ENCODE measurements at places on chromosomes 13 and 19.

DNA sequence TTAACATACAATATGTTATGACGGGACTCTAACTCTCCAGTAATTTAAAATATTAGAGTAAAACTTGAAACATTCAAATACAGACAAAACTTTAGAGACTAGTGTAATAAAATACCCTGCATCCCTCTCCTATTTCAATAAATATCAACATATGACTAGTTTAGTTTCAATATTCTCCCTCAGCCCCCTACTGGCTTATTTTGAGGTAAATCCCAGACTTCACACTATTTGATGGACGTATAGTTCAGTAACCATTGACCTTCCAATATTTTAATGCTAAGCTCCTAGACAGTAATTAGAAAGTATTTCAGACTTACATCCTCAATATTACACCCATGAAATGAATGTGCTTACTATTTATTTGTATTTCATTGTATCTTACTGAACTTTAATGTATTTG, 180.7 kb upstream of the STARD13 start:
- no peak for DNase-seq

GRCh38 chr19:38395381-38396114, 7.1 kb downstream of the SPRED3 start:
- peak; percentile 60 for DNase-seq

- DNase-seq: no peak
These were observed 2758.2 kb downstream of the PCDH9 start for GRCh38 chr13:64471916-64472315.

- DNase-seq: no peak
These were observed 37.2 kb downstream of the TGDS start for GRCh38 chr13:94558716-94559115.

DNA sequence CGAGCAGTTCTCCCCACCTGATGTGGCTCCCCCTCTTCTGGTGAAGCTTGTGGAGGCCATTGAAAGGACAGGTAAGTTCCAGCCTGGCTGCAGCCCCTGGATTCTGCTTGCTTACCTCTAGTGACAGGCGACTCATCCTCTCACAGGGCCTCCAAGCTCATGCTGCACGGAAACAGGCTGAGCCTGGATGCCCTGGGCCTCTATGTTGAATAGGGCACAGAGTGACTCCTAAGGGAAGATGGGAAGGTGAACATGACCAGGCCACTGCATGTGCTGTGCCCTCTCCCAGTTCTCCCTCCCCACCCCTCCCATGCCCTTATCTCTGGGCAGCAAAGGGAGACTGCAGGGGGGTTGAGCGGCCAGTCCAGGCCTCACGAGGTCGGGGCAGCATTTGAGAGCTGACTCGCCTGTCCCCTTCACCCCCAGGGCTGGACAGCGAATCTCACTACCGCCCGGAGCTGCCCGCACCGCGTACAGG, 7.6 kb downstream of the PIK3R2 start:
- no peak for DNase-seq

DNA sequence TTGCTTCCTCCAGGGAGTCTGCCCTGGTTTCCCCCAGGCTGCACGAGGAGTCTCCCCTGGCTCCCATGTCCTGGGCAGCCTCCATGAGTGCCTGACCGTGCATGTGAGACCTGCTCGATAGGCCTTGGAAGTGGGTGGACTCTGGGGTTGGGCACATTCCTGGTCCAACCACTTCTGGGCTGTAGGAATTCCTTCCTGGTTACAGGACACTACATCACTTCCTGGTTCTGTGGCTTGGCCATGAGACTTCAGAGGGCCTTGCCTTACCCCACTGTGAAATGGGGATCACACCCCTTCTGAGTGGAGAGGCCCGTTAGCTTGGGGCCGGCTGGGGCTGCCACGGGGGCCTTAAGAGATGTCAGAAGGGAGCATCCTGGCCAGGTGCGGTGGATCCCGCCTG, 4.0 kb upstream of the ZNF628 start:
- DNase-seq: no peak

DNA sequence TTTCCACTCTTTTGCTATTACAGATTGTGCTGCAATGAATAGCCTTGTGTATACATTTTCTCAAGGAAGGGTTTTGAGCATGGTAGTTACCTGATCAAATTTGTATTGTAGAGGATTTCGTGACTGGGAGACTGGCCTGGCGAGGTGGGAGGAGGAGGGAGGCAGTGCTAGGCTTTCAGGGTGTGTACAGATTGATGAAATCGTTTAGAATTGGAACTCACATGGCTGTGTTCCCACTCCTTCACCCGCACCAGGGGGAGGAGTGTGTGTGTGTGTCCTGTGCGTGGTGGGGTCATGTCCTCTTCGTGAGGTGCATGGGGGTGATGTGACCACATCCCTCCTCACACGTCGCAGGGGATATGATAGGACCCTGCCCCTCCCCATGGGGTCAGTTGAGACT, 8.3 kb downstream of the PGLYRP1 start:
- no peak for DNase-seq

DNA sequence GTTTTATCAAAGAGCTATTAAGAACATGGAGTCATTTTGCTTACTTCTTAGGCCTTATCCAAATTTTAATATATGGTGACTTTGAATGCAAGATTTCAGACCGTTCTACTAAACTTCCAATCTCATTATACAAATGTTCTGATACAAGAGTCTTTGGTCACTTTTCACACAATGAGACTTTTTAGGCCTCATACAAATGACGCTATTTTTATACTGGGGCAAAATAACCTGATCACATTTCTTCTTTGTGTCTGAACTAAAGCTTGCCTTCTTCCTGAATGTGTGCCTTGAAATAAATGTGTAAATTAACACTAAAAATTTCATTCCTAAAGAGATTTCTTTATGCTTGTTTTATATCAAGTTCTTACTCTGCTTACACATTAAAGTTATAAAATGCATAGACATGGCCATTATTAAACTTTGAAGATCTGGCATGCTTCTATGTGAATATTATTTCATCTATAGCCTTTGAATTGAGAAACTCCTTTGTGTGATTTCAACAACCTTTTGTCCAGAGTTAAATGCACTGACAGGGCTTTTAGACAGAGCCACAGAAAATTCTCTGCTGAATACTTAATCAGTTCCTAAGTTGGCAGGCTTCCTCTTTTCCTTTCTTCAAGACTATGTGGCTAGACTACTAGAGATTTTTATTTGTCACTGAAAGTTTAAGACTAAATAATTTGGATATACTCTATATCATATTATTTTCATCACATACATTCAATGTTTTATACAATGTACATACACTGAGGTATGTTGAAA, 86.1 kb downstream of the EDNRB start:
- no peak for DNase-seq

GRCh38 chr19:40862785-40863184, 12.5 kb upstream of the CYP2A6 start:
- no peak for DNase-seq

GRCh38 chr13:32253911-32254399, 61.2 kb downstream of the ZAR1L start:
- no peak for DNase-seq

DNA sequence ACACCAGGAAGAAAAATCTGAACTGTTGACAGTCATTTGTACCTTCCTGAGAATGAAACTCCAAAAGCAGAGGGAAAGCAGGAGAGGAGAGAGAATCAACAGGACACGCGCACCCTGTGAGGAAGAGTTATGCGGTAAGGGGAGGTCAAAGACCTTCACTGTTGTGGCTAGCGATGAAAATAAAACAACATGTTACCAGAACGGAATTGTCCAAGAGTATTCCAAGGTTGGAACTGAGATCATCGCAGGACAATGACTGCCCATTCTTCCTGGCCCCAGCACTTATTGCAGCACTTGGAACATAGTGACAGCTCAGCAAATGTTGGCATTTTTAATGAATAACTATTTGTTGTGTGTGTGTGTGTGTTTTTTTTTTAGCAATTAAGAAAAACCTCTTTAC, 176.0 kb upstream of the TSC22D1 start:
- DNase-seq: no peak

DNA sequence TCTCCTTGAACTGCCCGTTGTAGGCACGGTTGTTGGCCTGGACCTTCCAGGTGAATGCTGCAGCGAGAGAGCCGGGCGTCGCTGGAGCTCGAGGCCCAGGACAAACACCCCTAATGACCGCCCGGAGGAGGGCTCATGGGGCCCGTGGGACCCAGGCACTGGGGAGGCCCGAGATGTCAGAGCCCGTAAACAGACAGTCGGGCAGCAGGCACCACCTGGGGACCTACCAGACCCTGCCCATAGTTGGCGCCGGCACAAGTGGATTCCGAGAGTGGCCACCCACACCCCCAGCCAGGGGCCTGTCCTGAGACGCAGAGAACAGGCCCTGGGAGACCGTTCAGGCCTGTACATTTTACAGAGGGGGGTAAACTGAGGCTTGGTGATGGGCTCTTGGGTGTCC, 2.4 kb downstream of the ATP8B3 start:
- no peak for DNase-seq

- DNase-seq: no peak
These were observed 5.7 kb downstream of the MCF2L start for GRCh38 chr13:112974671-112975070.

DNA sequence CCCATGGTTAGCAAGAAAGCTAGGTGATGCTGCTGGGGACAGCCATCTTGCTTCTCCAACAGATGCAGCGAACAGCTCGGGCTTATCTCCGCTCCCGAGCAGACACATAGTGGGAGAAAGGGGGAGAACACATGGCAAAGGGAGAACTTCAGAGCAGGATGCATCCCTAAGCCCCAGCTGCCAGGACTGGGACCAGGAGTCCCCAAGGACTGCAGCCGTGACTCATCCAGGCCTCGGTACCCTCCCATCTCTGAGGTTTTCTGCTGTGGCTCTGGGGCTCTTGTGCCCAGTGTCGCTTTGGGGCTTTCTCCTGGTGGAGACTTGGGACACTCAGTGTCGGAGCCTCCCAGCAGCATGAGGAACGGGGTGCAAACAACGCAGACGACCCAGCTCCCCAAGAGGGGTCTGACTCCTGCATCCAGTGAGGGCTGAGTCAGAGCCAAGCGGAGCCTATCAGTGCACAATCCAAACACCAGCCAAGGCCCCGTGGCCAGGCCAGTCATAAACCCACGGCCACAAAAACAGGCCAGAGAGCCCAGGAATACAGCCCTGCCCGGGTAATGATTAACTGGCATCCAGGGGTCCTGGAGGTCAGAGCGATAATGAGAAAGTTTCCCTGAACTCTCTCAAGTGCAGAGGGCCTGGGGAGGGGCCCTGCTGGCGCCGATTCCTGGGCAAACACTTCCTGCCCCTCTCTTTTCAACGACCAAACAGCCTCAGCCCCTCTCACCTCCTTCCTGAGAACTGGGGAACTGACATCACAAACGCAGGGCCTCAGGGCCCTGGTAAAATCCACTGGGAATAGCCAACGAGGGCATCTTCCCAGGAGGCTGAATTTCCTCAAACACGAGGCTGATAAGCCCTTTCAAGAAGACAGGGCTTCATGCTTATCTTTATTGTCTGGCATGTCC, 202.9 kb downstream of the USP12 start:
- no peak for DNase-seq

- no peak for DNase-seq
These were observed 601 bp downstream of the SLC46A3 start for GRCh38 chr13:28718196-28718542.

DNA sequence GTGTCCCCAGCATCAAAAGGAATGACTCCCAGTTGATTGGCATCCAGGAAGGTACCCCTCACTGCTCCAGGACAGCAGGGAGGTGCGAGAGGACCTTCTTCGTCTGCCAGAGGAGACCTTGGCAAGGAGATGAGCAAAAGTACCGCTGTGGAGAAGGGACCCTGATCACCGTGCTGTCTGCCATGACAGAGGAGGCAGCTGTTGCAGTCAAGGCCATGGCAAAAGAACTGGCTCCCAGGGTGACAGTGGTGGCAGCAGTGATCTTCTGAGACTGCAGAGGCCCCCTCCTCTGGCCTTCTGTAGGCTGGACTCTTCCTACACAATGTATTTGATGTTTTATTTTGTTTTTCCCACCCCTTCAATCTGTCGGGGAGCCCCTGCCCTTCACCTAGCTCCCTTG, 32.0 kb downstream of the NKPD1 start:
- no peak for DNase-seq

GRCh38 chr13:28467034-28467433, 27.9 kb downstream of the FLT1 start:
- DNase-seq: no peak

DNA sequence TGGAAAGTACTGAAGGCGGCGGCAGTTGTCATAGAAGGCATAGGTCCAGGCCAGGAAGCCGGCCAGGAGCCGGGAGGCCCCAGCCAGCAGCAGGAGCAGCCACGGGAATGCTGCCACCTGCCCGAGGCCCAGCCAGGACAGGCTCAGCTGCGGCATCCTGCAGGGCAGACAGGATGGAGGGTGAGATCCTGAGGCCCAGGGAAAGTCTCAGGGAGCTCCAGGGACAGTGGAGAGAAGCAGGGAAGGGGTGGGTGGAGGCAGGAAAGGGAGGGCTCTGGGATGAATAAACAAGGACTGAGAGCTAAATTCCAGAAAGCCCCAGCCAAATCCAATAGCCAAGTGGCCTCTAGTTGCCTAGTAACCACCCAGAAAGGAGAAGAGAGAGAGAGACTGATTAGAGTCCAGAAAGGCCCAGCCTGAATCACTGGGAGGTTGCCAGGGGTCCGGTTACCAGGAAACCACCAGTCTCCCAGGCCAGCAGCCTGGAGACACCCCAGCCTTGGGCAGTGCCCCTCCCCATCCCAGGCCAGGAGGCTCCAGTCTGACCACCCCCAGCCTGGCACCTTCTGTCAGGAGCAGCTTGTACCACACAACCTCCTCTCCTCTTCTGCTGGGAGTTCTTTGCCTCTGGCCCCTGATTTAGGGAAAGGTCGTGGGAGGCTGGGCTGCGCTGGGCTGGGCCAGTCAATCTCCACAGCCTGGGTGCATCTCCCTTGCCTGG, 7.5 kb upstream of the OR10H5 start:
- no peak for DNase-seq

DNA sequence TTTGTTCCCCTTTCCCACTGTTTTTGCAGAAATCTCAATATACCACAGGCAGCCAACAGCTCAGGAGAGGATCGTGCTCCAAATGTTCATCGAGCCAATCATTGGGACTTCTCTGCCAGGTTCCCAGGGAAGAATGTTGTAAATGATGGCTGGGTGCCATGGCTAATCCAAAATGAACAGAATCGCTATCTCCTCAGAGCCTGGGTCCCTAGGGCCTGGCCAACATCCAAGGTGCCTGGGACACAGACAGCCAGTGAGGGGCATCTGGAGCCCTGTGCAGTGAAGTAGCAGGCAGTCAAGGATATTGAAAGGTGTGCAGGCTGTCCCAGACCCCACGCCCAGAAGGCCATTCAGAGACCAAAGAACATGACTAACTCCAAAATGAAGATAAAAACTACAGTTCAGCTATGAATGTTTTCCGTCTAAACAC, 37.8 kb downstream of the BRD4 start:
- no peak for DNase-seq
